ENCODE measurements at places on chromosomes 12 and 14.

GRCh38 chr14:94109915-94110250 is 653 bp upstream of the IFI27 start:
- no peak for DNase-seq

DNA sequence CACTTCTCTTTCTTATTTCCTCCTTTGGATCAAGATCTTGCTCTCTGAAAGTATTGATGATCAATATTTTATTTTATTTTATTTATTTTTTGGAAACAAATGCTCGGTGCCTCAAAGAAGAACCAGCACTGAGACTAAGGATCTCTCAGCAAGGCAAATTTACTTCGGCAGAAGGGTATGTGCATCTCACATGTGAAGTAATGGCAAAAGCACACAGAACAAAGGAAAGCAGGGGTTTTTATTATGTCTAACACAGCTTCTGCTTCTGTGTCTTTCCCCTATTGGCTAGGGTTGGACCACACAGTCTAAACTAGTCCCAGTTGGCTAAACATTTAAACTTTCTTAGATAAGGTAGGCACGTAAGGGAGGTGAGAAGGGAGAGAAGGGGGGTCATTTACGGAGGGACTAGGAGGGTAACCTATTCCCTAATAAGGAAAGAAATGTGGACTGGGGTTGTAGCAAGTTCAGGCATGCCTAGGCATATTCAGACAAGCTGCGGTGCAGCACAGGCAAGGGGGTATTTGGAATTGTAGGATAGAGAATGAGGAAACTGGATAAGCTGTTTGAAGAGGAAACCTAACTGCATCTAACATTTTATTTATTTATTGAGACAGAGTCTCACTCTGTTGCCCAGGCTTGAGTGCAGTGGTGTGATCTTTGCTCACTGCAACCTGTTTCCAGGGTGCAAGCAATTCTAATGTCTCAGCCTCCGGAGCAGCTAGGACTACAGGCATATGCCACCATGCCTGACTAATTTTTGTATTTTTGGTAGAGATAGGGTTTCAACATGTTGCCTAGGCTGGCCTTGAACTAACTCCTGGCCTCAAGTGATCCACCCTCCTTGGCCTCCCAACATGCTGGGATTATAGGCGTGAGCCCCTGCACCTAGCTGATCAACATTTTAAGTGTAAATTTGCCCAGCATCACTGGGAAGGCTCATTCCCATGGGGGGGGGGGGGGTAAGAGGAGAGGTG is 90.0 kb upstream of the EIF5 start:
- DNase-seq, result no peak

- no peak for DNase-seq
These were observed 131.8 kb downstream of the KITLG start for GRCh38 chr12:88448337-88448915.

GRCh38 chr12:30568453-30568852 is 127.2 kb downstream of the IPO8 start:
- no peak for DNase-seq

DNA sequence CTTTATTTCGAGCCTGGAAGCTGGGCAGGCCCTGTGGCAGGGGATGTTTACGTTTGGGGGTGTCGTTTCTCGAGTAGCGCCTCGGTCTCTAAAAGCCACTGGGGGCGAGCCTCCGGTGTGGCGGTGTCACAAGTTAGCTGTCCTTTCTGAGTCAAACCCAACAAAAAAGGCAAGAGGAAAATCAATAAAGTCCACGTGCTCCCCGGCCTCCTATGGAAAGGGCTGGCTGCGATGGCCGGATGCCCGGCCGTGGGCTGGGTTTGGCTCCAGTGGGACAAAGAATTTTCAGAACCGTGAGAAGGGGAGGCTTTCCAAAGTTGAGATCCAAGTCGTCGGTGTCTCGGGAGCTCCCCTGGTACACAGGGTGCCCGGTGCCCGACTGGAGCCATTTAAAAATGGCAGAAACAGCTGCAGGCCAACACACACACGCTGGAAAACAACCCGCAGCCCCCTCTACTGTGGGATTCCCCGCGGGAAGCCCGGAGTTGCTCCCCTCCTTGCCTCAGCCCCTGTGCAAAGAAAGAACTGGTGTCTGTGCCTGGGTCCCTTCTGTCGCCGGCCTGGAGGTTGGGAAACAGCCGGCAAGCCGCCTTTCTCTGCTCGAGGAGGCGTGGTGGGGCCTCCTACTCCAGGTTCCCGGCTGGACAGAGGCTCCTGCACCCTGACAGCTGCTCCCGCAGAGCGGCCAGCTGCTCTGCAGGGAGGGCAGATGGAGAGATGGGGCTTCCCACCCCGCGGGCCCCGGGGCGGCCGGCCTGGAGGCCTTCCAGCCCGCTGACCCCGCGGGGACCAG is 1.9 kb downstream of the BCL7A start:
- no peak for DNase-seq

DNA sequence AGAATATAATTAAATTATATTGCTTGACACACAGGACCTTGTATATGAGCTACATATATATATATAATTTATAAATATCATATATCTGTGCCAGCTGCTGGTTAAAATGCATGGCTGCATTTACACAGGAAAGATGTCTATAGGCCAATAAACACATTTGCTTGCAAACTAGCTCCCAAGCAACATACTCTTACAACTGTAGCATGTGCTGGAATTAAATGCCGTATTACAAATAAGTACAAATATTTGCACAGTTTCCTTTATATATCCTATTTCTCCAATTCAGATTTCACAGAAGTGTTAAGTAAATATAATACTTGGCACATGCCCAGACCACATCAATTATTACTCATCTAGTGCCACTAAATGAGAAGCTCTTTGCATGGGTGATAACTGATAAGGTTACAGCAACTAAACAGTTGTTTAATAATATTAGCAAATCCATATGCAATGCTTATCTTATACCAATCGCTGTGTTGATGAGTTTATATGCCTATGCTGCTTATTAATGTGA is 66.7 kb upstream of the E2F7 start:
- DNase-seq, result no peak

DNA sequence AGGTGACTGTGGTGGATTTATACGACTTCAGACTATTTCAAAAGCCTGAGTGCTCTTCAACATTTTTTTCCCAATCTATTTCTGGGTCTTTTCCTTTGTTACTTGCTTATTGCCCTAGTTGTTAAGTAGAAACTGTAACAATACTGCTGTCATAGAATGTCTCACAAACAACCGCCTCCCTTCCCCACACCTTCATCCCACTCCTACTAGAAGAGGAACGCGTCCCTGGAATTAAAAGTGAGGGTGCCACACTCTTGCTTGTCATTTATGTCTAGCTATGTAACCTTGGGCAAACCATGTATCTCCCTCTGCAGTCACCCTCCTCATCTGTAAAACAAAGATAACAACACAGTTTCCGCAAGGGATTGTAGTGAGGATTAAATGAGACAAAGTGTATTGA is 8.6 kb downstream of the BRAP start:
- no peak for DNase-seq
